ENCODE measurements at places on chromosomes 3 and 15.

DNA sequence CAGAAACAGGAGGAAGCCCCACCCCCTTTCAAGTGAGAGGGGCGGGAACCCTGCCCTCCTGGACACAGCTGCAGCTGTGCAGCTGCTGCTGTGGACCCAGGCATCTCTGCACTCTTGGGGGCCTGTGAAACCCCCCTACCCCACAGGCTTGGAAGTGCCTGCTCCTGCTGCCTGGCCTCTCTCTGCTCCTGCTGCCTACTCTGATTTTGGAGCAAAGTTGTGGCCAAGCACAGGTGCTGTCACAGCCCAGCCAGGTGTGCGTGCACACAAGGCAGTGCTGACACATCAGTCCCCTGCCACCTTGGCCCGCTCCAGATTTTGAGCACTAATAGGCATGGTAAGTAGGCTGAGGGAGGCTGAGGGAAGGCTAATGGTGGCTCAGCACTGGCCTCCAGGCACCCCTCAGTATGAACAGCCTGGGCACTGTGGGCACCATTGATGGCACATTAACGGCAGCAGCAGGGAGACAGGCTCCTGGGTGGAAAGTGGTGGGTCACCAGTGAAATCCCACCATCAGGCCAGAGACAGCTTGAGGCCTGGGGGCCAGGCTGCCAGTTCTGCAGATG is 890.9 kb downstream of the GBE1 start:
- no peak for DNase-seq

- DNase-seq = no peak
Measured at GRCh38 chr3:20480786-20481365, 294.9 kb upstream of the SGO1 start.

GRCh38 chr3:47579875-47580274 is 1.2 kb upstream of the CSPG5 start:
- DNase-seq = no peak

DNA sequence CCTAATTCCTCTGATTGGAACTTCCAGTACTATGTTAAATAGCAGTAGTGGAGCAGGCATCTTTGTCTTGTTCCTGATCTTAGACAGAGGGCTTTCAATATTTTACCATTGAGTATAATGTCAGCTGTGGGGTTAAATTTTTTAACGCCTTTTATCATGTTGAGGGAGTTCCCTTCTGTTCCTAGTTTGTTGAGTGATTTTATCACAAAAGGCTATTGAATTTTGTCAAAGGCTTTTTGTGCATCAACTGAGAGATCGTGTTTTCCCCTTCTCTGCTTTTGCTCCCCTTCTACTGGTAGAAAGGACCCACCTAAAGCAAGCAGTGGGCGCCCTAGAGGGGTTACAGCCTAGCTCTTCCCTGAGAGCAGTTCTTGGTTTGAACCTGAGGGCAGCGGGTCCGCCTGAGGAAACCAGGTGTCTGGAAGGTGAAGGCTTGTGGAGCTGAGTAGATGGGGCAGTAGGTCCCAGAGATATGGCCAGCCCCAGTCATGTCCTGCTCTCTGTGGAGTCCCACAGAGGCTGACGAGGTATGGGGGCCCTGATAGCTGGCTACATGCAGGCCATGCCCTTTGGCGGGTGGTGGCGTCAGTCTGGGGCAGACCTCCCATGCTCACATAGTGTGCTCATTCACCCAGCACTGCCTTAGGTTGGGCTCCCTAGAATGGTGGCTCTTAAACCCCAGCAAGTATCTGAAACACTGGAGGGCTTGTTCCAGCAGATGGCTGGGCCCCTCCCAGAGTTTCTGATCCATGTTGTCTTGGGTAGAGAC is 11.3 kb downstream of the HDAC11 start:
- DNase-seq = no peak

DNA sequence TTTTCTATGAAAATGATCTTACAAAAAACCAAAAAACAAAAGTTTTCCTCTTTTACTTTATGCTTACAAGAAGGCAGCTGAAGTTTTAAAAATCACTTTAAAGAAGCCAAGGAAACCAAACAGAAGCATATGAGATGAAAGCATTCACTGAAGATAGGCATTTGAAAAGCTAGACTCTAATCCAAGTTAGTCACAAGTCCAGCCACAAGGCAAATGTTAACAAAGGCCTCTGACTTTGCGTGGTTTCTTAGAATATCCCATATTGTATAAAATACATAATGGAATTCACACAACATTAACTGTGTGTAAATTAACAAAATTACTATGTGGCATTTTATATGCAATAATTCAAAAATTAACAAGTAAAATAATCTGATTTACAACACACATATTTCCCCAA is 17.7 kb downstream of the MRPL3 start:
- no peak for DNase-seq

- no peak for DNase-seq
Measured at GRCh38 chr3:23663661-23664186, 142.0 kb upstream of the UBE2E1 start.

GRCh38 chr15:39976291-39977274 is 42.7 kb downstream of the EIF2AK4 start:
- no peak for DNase-seq

GRCh38 chr15:90099072-90099867 is 3.0 kb downstream of the IDH2 start:
- DNase-seq = no peak
